ENCODE measurements at places on chromosomes 4 and X.

DNA sequence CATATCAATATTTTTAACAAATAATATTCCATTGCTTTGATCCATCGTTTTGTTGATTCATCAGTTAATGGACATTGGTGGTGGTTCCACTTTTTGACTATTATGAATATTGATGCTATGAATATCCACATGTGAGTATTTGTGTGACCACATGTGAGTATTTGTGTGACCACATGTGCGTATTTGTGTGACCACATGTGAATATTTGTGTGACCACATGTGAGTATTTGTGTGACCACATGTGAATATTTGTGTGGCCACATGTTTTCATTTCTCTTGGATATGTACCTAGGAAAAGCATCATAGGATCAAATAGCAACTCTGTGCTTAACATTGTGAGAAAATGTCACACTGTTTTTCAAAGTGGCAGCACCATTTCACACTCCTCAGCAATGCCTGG lies 433.6 kb upstream of the FRG1 start:
- DNase-seq, result no peak

- no peak for DNase-seq
Measured at GRCh38 chrX:53678667-53679066, 7.9 kb downstream of the HUWE1 start.

GRCh38 chr4:1660948-1661677 lies 23.0 kb downstream of the FAM53A start:
- no peak for DNase-seq

- no peak for DNase-seq
Measured at GRCh38 chrX:150365990-150366911, 3.1 kb downstream of the MAMLD1 start.

DNA sequence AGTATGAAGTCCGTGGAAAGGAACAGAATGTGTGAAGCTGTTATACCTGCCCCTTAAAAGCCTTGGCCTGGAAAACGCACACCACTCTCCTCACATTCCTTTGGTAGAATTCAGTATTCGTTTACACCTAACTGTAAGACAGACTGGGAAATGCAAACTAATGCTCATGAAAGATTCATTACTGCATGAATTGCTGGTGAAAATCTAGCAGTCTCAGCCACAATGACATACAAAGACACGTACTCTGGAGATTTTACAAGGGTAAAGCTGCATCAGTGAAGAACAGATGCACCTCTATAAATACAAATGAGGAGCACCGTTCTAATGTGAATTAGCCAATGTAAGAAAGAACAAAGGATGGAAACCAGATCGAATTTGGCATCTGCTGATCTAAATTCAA lies 2051.3 kb downstream of the PCDH7 start:
- no peak for DNase-seq

- no peak for DNase-seq
Measured at GRCh38 chrX:39809331-39809730, 288.4 kb downstream of the BCOR start.

DNA sequence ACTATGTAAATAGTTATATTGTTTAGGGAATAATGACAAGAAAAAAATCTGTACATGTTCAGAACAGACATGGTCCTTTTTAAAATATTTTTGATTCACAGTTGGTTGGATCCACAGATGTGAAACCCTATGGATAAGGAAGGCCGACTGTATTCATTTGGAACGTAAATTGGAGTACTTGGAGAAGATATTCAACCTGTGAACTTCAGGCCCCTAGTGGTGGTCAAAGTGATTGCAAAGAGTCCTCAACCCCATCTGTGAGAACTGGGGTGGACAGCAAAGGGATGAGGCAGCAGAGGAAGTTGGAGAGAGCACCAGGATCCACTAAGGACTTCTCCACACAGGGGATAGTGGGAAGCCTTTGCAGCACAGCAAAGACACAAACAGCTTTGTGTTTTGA lies 6.2 kb upstream of the CXCL13 start:
- peak; percentile 17 for DNase-seq

- DNase-seq, result no peak
Measured at GRCh38 chrX:110316351-110317060, 1.4 kb downstream of the AMMECR1 start.

- no peak for DNase-seq
Measured at GRCh38 chr4:118814058-118814457, 21.9 kb downstream of the SEC24D start.

DNA sequence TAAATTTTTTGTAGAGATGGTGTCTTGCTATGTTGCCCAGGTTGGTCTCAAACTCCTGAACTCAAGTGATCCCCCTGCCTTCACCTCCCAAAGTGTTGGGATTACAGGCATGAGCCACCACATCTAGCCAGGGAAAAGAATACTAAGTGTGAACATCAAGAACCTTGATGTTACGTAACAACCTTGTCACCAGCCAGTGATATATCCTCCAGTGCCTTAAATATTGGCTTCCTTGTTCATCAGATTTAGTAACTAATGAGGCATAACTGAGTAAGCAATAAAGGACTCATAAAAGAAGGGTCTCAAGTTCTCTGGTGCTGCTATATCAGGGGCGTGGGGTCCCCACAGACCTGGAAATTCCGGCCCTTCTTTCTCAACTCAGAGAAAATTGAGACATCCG lies 60.5 kb upstream of the ENPEP start:
- no peak for DNase-seq

DNA sequence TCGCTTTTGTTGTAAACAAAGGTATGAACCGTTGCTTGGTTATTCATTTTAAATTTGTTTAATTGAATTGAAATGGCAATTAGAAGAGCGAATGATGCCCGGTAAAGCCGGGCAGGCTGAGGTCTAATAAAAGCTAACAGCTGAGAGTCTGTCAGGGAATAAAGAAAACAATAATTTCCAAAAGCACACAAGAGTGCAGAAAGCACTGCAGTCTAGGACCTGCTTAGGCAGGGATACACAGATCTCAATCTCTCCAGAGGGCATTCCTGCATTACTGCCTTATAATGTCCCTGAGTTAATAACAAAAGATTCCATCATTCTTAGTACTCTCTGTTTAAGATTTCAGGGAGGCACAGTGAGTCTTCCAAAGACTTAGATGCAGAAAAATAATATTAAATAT lies 27.6 kb upstream of the EMCN start:
- DNase-seq, result no peak

DNA sequence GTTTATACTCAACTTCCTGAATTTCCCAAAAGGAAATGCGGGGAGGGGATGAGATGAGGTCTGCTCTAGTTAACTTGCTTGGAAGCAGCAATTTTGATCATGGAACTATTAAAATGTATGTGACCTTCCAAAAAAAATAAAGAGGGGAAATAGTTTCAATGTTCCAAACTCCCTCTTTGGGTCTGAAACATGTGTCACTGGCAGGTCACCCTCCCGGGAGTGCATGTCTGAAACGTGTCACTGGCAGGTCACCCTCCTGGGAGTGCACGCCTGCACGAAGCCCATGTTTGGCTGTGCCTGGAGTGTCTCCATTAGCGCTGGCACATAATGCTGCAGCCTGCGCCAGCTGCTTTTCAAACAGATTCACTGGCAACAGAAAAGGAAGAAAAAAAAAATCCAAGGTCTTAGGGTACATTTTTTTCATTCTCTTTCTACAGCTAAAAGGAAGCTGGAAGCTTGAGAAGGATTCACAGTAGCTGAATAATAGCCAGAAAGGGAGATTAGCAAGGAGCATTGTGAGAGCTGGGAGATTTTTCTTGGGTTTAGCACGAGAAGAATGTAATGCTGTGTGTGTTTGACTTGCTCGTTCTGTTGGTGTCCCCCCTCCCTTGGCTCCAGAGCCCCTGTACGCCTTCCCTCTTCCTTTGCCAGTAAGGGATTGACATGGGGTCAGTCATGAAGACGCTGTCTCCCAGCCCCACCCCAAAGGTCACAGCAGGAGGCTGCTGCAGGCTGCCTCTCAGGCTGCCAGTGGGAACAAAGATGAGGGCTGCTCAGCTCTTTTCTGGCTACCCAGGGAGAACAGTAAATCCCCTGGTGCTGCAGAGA lies 39.2 kb upstream of the TLR3 start:
- DNase-seq, result no peak

- DNase-seq, result no peak
Measured at GRCh38 chr4:108399610-108400265, 220.6 kb upstream of the RPL34 start.

- DNase-seq, result peak; percentile 36
Measured at GRCh38 chrX:13646154-13646549, 6.8 kb upstream of the TCEANC start.

DNA sequence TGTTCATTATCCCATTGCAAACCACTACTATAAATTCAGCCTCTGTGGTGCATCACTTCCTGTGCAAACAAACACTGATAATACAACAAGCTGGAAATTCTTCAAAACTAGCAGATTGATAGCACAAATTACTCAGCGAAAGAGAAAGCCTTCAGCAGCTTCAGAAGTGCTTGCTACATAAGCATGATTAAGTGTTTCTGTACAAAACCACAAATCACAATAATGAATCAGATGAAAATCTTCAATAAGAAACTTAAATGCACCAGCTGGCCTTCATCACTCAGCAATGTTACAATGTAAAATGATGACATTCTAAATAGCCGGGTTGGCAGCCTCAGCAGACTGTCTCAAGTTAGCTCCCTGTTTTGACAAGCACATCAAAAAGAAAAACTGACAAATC lies 262.2 kb downstream of the SPOCK3 start:
- no peak for DNase-seq

GRCh38 chrX:16804923-16805464 lies 18.7 kb downstream of the TXLNG start:
- no peak for DNase-seq

- DNase-seq, result no peak
Measured at GRCh38 chr4:155599085-155599484, 67.6 kb upstream of the GUCY1A1 start.

DNA sequence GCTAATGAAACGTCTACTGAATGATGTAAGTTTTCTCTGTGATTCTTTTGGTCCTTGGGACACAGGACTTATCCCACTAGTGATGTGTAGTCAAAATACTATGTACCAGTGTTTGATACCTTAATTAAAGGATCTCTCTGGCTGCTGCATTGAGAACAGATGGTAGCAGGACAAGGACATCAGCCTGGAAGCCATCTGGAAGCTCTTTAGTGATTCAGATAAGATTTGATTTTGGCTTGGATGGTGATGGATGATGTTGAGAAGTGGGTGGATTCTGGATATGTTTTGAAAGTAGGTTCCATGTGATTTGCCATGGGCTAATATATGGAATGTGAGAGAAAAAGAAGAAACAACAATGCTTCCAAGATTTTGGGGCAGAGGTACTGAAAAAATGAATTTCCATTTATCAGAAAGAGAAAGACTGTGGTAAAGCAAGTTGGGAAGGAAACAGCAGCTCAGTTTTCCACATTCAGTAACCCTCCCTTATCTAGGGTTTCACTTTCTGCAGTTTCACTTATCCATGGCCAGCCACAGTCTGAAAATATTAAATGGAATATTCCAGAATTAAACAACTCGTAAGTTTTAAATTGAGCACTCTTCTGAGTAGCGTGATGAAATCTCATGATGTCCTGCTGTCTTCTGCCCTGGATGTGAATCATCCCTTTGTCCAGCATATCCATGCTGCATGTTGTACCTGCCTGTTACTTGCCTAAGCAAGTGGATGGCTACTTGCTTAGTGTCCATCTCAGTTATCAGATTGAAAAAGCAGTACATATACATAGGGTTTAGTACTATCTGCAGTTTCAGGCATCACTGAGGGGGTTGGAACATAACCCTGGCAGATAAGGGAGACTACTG lies 15.6 kb downstream of the CD38 start:
- no peak for DNase-seq

- DNase-seq, result no peak
Measured at GRCh38 chrX:153922932-153923857, 2.9 kb downstream of the ARHGAP4 start.

GRCh38 chr4:40575846-40576245 lies 53.8 kb downstream of the RBM47 start:
- DNase-seq, result no peak

- DNase-seq, result no peak
Measured at GRCh38 chr4:172035562-172035961, 222.4 kb downstream of the GALNTL6 start.

DNA sequence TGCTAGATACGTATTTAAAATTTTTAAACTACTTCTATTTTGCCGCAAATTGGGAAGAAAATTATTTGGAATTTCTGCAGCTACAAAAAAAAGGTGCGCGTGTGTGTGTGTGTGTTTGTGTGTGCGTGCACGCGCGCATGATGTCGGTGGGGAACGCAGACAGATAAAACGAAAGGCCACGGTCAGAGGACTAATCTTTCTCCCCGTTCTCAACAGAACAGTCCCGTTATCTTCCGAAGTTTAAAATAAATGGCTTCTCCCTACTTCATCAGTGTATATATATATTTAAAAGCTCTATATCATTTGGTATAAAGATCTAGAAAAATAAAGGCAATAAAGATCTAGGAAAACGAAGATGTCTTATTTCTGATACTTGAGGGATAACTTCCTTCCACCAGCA lies 1.5 kb downstream of the MGARP start:
- DNase-seq, result no peak

- DNase-seq, result no peak
Measured at GRCh38 chr4:15945516-15945915, 7.0 kb upstream of the FGFBP1 start.

- DNase-seq, result no peak
Measured at GRCh38 chrX:16148896-16149295, 18.4 kb upstream of the MAGEB17 start.

DNA sequence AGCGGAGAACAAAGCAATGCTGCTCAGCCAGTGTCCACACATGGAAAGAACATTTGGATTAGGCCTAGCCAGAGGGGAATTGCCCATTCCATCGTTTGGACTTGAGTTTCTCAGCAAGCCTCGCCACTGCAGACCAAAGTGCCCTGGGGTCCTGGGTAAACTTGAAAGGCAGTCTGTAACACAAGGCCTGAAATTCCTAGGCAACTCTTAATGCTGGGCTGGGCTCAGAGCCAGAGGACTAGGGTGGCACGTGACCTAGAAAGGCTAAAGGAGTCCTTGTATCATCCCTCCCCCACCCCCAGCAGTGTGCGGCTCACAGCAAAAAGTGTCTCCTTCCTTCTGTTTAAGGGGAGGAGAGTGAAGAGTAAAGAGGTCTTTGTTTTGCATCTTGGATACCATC lies 210.4 kb upstream of the ARX start:
- no peak for DNase-seq

DNA sequence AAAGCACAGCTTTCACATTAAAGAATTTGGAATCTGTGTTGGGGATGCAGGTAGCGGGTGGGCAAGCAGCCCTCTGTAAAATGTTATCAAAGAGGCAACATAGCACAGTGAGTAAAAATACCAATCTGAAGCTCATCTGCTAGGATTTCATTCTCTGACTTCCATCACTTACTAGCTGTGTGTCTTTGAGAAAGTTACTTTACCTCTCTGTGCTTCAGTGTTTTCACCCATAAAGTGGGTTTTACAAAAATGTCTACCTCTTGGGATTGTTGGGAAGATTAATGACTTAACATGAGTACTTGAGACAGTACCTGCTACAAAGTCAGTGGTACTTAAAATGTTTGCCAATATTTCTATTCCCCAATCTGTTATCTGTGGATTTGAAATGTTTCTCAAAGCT lies 7.9 kb upstream of the DCUN1D4 start:
- no peak for DNase-seq

GRCh38 chr4:188767496-188767895 lies 628.3 kb downstream of the TRIML1 start:
- no peak for DNase-seq
